KBM-7 (cell line): ENCODE measurements at places on chromosomes 7 and 10.

DNA sequence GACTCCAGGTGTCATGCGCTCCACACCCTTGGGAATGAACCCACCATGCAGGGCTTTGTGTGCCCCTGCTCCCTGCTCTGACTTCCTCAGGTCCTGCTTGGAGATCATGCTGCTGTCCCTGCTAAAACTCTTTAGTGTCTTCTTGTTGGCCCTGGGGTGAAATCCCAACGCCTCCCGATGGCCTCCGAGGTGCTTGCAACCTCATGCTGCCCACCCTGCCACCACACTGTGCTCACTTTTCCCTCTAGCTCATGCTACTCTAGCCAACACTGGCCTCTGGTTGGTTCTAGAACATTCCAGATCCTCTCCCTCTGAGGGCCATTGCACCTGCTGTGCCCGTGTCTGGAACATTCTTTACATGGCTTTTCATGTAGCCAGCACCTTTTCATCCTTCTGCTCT, 227.7 kb downstream of the ADAM12 start:
- no peak for DNase-seq

GRCh38 chr7:143257501-143257900, 5.7 kb upstream of the GSTK1 start:
- DNase-seq, result no peak

GRCh38 chr7:29139191-29139590, 7.1 kb downstream of the CPVL start:
- no peak for DNase-seq

- DNase-seq, result no peak
Measured at GRCh38 chr10:121594076-121594475, 4.2 kb downstream of the FGFR2 start.

DNA sequence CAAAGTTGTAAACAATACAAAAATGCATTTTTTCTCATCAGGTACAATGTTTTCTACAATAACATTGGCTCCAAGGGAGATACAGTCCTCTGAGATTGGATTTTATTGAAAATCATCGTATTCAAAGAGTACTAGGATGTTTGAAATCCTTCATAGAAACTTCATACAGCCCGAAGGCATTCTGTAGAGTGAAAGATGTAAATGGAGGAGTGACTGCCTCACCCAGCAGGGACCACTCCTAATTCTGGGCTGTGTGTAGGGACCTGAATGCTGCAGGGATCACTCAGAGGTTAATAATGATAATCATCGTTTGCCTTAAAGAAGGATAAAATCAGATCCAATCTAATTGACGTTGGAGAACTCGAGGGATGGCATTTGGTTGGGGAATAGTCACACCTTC, 198.6 kb downstream of the HECW1 start:
- DNase-seq, result no peak

DNA sequence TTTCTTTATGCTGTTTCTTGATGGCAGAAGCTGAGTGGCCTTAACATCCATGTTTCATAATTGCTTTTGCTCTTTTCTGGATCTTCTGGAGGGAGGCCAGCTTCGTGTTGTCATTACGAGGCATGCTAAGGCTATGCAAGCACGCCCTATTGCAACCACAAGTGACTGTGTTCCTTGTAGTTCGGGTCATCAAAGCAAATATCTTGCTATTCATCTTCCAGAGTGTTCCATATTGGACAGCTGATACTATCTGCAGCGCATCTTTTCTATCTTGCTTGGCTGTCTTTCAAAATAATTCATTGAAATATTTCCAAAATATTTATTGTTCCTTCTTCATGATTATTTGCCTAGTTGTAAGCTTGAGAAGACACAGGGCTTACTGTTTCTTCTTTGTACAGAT, 5.0 kb downstream of the EPHB6 start:
- DNase-seq, result no peak

GRCh38 chr7:134798155-134798554, 18.7 kb downstream of the CALD1 start:
- DNase-seq, result no peak

DNA sequence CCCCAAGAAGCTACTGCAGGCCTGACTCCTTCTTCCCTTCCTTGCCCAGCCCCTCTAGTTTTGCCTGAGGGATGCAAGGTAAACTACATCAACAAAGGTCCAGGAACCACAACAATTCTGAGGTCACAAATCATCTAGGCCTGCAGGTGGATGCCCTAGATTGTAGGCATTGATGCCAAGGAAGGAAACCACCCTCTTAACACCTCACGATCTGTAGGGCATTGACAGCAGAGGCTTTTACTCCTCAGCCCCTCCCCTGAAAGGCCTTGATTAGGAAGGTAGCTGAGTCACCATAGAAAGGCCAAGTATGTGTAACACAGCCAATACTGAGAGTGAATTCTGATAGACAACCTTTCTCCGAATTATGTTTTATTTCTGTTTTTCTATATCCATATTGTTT, 46.7 kb upstream of the FAM3C start:
- no peak for DNase-seq

- no peak for DNase-seq
Measured at GRCh38 chr10:95211606-95212279, 17.7 kb downstream of the ACSM6 start.

GRCh38 chr10:35349389-35349915, 13.1 kb downstream of the CCNY start:
- no peak for DNase-seq
